ENCODE measurements at places on chromosomes 7 and 10. TPM values are rescaled to one million over a fixed set of nuclear protein-coding genes. Genes with fewer than 3 reads are reported as not detected.

- DNase-seq = no peak
These were observed 167.0 kb downstream of the GATA3 start for GRCh38 chr10:8221451-8221850.

- no peak for DNase-seq
These were observed 70.6 kb upstream of the PLXDC2 start for GRCh38 chr10:19745672-19746071.

DNA sequence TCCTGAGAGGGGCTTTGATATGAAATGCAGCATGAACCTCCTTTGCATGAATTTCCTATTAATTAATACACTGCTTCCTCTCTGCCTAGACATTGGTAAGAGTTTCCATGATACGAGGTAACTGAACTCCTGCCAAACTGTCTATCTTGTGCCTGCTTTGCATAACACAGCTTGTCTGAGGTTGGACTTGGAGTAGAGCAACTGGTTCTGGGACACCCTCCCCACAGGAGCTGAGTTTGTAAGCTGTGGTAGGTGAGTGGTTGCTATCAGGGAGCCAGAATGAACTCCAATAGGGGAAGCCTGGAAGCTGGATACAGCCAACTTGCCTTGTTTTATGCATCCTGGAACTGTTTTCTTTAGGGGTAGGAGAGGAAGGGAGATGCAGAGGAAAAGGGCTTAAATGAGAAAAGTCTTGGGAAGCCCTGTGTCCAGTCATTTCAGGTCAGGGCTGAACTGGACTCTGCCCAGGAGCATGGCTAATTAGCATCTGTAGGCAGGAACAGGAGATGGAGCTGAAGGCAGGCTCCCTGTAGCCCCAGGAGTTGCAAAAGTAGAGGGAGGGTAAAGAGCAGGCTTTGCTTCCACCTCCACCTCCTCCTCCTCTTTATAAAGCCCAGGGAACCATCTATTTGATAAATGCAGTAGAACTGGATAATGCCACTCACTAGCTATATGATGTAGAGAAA is 73.2 kb upstream of the GPR158 start:
- no peak for DNase-seq

GRCh38 chr7:47355684-47356083 is 226.2 kb downstream of the TNS3 start:
- no peak for DNase-seq

DNA sequence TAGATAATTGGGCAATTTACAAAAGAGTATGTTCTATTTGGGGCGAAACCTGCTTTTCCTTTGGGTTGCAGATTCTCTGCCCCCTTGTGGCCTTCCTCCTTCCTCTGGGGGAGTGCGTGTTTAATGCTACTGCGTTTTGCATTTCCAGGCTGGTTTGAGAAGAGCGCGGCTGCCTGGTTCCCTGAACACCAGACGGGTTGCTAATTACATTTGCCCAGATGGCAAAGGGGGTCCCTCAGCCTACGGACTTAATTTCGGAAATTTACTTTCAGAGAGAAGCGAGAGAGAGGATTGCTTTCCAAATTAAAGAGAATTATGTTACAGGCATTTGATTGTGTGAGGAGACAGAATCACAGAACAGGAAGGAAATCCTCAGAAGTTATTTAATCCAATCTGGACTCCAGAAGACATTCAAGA is 91.9 kb upstream of the JAZF1 start:
- DNase-seq = no peak

DNA sequence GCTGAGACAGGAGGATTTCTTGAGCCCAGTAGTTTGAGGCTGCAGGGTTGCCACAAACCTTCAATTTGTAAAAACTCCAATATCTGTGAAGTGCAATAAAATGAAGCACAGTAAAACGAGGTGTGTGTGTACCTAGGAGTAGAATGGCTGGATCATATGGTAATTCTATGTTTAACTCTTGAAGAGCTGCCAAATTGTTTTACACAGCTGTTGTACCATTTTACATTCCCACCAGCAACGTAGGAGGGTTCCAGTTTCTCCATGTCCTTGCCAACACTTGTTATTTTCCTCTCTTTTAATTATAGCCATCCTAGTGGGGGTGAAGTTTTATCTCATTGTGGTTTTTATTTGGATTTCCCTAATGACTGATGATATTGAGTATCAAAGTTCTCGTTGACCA is 16.2 kb downstream of the PLEKHA1 start:
- no peak for DNase-seq

DNA sequence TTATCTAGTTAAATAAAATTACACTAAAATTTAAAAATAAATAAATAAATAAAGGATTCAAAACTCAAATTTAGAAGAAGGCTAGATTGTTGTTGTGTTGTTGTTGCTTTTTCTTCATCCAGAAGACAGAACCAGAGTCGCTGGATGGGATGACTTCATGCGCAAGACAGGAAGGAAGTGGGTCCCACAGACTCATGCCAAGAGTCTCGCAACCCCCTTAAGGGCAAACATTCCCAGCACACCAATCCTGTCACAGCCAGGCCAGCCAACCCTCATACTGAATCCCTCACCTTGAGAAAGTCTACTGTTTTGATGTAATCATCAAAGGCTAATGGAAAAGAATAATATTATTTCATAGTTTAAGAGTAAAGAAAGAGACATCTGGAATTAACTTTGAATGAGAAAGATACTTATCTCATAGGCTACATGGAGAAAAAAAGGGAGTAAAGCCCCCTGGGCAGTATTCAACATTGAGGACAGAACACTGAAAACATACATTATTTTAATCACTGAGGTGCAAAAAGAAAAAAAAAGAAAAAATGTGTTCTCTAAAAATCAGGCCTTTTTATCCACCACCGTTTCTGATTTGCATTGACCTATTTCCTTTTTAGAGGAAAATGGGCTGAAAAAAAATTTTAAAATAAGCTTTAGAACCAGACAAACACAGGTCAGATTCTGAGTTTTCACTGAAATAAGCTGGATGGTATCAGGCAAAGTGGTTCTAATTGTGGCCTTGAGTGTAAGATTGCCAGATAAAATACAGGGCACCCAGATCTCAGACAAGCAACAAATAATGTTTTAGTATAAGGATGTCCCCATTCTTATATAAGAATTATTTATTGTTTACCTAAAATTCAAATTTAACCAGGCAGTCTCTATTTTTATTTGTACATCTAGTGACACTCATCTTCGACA is 826.5 kb downstream of the TNS3 start:
- DNase-seq = no peak

DNA sequence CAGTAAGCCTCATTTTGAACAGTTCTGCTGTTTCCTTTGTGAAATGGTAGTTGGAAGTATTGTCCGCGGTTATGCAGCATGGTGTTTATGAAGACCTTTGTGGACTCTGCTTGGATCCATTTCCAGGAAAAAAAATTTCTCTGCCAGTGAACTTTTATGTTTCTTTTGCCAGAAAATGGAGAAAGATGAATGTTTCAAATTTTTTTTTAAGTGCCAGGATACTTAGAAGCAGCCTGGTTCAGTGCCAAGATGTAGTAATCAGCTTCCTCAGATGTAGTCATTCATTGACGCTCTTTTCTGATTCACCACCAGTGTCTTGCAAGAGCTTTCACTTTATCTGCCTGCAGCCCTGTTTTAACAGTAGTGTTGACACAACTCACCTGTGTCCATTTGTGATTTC is 258.2 kb downstream of the SDK1 start:
- DNase-seq = no peak

- DNase-seq = peak; percentile 96
These were observed 11.8 kb downstream of the SFXN3 start for GRCh38 chr10:101042667-101043362.

DNA sequence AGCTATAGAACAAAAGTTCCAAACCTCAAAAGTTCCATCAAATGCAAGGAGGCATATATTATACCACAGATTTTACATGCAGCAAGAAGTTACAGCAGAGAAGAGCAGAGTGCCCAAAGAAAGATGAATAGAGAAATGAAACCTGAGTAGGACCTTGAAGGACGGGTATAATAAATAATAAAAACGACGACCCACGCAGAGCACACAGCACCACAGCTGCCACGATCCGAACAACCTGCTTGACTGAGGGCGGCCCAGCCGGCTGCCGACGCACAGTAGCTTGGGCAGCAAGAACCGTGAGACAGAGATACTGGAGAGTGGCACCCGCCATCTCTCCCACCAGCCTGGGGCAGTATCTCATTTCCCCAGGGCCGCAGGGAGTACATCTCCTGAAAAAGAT is 79.0 kb downstream of the HIPK2 start:
- DNase-seq = no peak

GRCh38 chr10:58967551-58968388 is 208.7 kb upstream of the PHYHIPL start:
- DNase-seq = no peak

- DNase-seq = no peak
These were observed 18.4 kb upstream of the MACROH2A2 start for GRCh38 chr10:70034232-70034631.

DNA sequence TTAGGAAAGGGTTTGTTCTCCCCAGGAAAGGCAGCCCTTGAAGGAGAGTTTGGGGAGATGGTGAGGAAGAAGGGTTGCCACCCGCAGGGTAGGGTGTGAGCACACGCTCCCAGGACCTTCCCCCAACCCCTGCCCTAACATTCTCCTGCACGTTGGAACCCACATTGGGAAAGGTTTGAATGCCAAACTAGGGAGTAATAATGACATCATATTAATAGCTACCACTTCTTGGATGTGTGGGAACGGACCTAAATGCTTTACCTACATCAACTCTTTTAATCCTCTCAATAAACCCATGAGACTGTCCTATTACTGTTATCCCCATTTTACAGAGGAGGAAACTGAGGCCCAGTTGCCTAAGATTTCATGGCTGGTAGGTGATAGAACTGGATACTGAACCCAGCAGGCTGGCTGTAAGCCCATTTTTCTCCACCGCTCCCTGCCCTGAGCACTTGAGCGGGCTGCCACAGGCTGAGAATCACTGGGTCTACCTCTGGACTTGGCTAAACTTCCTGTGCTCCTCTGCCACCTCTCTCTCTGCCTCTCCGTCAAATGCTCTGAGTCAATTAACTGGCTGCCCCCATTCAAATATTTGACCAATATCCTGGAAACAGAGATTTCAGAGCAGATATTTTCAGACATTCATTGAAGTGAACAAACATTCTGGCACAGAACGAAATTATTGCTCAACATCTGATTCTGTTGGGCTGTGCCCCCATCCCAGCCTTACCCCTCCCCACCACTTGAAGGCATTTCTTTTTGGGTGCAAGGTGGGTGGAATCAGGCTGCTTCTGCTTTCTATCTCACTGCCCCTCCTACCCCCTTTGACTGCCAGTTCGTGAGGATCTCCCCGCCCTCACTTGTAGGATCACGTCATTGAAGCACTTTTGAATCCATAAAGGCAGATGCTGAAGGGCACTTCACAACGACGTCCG is 129.7 kb downstream of the C10orf105 start:
- no peak for DNase-seq

DNA sequence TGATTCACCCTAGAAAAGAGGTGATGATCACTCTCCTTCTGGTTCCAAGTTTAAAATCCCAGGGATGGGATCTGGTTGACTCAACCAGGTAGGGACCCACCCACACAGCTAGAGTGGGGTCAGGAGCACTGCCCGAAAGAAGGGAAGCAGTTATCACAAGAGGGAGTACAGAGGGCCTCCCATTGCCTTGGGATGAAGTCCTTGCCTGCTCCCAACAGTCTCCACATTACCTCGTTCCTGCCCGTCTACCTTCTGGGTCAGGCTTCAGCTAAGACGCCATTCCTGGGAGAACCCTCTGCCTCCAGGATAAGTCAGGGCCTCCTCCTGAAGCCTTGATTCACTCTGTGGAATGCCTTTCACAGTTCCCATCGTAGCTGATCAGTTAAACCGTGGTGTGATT is 23.8 kb downstream of the ZMIZ2 start:
- DNase-seq = no peak

GRCh38 chr10:30488316-30488715 is 54.3 kb downstream of the MAP3K8 start:
- DNase-seq = no peak

GRCh38 chr10:84783386-84783785 is 455.0 kb downstream of the CCSER2 start:
- no peak for DNase-seq

- no peak for DNase-seq
These were observed 131.9 kb downstream of the TMEM26 start for GRCh38 chr10:61321041-61321857.

DNA sequence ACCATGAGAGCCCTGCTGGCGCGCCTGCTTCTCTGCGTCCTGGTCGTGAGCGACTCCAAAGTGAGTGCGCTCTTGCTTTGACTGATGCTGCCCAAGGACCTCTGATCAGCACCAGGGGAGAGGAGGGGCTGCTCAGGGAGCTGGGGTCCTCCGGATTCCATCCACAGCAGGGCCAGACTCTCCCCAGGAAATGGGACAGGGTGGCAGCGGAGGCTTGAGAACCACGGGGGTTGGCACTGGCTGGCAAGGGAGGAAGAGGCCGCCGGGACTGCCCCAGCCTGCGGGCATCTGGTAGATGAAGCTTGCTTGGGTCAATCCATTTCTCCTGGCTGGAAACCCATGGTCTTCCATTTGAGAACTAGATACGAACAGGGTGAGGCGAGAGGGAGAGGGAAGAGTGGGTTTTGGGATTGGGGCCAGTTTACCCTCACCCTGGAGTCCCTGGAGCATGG is 647 bp downstream of the PLAU start:
- DNase-seq = no peak

- no peak for DNase-seq
These were observed 103.9 kb upstream of the POT1 start for GRCh38 chr7:125033506-125033905.

- DNase-seq = no peak
These were observed 189.7 kb downstream of the THSD7A start for GRCh38 chr7:11642276-11642675.

The GRID2IP gene
- 0.14 TPM for total RNA-seq

The FXYD4 gene
- 0.37 TPM for total RNA-seq

The DMBT1 gene
- not detected for total RNA-seq
